ENCODE measurements at places on chromosomes 12 and 14. TPM values are rescaled to one million over a fixed set of nuclear protein-coding genes. Genes with fewer than 3 reads are reported as not detected.

Gene SOCS2
- 16.2 TPM for total RNA-seq

Gene MANSC4
- total RNA-seq = not detected

Gene EML5
- 0.07 TPM for total RNA-seq

Gene TSPAN19
- total RNA-seq = not detected

Gene PROX2
- total RNA-seq = not detected

Gene IL22
- total RNA-seq = not detected

Gene ART4
- 24.4 TPM for total RNA-seq

Gene KRT80
- total RNA-seq = 0.51 TPM

Gene MRPL52
- 42.0 TPM for total RNA-seq

Data from right lobe of liver (tissue), 6 donors.